Upper lobe of right lung (tissue), 1 donor: ENCODE measurements at places on chromosomes 3 and 15.
A peak's percentile ranks its signal among the peaks of the same experiment; 100 is the strongest.

GRCh38 chr3:101940521-101941317, 91.4 kb downstream of the NFKBIZ start:
- DNase-seq = peak; percentile 71

- no peak for DNase-seq
Observed at GRCh38 chr3:36511791-36512486, 131.6 kb downstream of the STAC start.

DNA sequence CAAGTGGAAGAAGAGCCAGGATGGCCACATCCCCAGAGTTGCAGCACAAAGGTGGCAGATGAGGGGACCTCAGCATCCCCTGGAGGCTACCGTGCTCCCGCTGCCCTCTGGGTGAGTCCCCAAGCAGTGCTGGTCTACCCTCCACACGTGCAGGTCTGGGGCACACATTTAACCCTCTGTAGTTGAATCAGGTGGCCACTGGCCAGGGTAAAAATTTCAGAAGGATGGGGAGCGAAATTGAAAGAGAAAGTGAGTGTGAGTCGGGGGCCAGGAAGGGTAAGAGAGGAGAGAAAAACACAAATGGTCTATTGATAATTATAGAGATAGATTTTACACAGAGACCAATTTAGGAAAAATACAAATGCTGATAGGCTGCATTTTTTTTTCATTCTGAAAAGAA, 139.5 kb upstream of the EIF1B start:
- DNase-seq = no peak

DNA sequence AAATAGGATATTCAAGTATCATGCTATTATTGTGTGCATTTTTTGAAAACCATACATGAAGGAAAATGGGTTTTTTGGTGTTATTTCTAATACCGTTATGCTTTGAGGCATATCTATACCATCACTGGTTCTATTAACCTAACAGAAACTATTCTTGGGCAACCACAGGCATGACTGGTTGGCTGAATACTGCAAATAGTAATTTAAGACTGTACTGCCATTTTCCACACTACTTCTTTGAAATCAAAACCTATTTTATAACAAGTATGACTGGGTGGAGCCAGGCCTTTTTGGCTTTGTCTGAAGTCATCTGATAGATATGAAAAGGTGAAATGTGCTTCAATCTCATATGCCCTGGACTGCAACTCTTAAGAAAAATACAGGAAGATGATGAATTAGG, 115.1 kb downstream of the ULK4 start:
- DNase-seq = no peak

DNA sequence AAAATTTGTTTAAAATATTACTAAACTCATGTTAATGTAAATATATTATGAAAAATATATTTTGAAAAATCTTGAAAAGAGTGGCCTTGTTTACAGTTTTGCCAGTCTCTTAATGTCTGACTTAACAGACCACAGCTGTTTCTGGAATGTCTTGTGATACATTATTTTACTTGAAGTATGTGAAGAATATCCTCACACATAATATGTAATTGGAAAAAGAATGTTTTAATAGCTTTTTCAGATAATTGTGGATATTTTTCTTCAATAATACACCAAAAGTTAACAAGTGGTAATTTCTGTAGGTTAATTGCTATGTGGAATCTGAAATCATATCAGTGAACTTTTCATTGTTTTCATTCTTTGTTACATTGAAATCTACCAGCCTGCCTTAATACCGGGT, 101.3 kb downstream of the UBE2E2 start:
- DNase-seq = no peak

GRCh38 chr3:65439641-65440284, 599.0 kb downstream of the MAGI1 start:
- no peak for DNase-seq
